ENCODE measurements at places on chromosomes 7 and 10.
A peak's percentile ranks its signal among the peaks of the same experiment; 100 is the strongest.

GRCh38 chr7:8228766-8229674, 32.9 kb downstream of the ICA1 start:
- DNase-seq = no peak

- DNase-seq = no peak
Observed at GRCh38 chr7:66050337-66050957, 25.2 kb upstream of the ASL start.

DNA sequence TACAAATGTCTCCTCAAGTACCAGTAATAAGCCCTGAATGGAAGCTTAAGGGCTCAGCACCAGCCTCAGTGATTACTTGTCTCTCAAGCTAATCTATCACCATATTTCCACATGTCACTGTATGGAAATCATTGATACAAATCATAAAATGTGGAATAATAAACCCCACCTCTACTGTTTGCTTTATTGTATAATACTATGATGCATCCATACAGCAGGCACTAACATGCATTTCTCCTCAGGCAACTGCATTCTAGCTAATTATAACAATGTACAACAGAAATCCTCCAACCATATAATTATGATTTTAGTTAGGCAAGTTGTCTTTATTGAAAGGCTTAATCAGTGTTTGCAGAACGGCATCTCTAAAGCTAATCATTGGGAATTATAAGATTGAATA, 26.2 kb downstream of the CRPPA start:
- DNase-seq = no peak

GRCh38 chr7:150994141-150994837, 3.5 kb downstream of the NOS3 start:
- no peak for DNase-seq

GRCh38 chr7:24724451-24725190, 32.6 kb downstream of the GSDME start:
- no peak for DNase-seq

DNA sequence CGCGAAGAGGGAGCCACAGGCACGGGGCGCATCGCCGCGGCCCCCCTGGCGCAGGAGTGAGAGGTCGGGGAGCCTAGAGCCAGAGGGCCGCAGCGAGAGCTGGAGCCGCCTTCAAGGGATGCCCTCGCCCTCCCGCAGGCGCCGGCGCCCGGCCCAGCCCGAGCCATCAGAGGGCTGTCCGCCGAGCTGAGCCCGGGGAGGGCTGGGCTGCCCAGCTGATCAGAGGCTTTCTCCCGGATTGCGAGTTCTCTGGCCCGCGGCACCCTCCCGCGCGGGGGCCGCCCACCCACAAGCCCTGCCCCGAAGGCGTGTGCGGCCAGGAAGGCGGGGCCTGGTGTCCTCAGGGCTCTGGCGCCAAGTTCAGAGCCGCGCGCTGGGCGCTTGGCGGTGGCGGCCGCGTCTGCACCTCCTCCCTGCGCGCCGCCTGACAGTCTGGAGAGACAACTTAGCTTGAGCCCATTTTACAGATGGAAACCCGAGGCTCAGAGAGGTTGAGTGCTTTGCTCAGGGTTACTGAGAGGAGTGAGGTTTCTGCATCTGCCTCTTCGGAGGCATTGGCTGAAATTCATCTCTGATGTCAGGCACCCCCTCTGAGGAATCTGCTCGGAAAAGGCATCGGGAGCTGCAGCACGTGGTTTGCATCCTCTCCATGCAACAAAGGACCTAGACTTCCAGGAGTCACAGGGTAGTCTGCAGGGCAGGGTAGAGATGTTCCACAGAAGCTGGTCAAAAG, 3.8 kb upstream of the ANTXRL start:
- peak; percentile 21 for DNase-seq

DNA sequence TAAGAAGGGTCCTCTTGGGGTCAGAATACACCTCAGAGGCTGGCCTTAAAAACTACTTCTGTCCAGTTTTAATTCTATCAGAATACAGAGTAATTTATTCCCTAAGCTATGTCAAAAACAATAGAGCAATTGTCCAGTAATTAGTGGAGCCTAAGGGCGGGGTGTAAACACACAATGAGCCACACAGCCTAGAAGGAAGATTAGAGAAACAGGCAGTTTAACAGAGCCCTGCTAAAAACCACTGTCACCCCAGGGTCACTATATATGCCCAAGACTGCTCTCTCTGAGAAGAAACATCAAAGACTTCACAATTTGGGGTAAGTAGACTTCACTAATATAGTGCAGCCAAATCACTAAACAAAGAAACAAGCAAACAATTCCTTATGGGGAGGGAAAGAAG, 27.2 kb upstream of the WNT2 start:
- DNase-seq = no peak

DNA sequence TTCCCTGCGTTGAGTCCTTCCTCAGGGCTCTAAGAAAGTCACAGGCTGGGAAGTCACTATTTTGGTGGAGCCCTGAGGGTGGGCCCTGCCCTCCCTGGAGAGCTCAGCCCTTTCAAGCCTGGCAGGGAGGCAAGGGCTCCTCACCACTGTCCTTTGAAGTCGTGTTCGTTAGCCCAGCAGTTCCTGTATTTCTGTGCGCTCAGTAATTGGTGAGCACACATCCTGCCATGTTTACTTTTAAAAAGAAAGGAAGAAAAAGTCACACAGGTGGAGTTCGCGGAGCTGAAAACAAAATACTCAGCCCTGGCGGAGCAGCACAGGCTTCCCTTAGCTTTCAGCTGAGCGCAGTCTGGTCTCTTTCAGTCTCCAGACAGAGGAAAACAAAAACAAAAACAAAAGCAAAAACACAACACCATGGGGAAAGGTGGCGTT, 37.1 kb downstream of the PRKCQ start:
- no peak for DNase-seq

- no peak for DNase-seq
Observed at GRCh38 chr7:44144426-44144967, 3.4 kb upstream of the MYL7 start.

Measured in GM04503 (cell line).